ENCODE measurements at places on chromosomes 5 and 9.

DNA sequence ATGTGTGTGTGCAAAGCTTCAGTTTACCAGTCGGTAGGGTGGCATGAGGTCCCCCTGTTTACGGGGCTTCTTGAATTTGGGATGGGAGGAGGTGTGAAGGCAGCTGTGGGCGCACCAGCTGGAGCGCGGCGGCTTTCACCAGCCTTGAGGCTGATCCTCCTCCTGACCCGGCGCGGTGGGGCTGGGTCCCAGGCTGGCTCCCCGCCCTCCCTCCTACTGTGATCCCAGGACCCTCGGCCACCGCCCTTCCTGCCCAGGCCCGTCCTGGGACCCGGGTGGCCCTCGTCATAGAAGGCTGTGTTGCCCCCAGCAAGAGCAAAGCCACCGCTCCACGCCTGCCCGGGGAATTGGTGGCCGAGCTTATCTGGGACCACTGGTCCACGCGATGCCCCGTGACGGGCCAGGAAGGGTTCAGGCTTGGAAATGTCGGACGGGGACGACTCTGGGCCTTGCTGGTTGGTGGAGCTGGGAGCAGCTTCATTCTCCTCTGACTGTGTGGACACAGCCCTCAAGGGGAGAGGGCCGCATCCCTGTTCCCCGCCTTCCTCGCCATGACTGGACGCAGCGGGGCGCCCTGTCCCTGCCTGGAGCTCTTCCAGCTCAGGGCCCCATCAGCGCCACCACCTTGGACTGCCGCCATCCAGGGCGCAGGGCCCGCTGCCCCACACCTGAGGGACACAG lies 271.1 kb upstream of the IRX1 start:
- no peak for DNase-seq

- DNase-seq, result no peak
Observed at GRCh38 chr9:125214186-125214585, 13.8 kb downstream of the RABEPK start.

DNA sequence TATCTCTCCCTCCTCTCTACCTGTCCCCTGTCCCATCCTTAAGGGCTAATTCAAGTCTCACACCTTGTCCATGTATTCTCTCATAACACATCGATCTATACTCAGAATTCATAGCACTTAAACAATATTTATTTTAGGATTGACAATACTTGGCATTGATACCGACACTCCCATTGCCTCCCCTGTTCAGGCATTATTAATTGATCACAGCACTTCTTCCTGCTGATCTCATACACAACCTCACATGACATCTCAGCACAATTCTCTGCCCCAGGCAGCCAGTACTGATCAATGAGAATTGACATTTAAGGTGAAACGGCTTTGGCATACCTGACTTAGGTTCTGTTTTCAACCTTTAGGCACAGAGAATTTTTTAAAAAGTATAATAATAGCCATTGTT lies 582.4 kb upstream of the BRINP1 start:
- DNase-seq, result no peak

- DNase-seq, result no peak
Observed at GRCh38 chr5:74546796-74547195, 93.7 kb downstream of the ENC1 start.

GRCh38 chr9:137055385-137056364 lies 1.8 kb upstream of the ENTPD2 start:
- DNase-seq, result no peak

DNA sequence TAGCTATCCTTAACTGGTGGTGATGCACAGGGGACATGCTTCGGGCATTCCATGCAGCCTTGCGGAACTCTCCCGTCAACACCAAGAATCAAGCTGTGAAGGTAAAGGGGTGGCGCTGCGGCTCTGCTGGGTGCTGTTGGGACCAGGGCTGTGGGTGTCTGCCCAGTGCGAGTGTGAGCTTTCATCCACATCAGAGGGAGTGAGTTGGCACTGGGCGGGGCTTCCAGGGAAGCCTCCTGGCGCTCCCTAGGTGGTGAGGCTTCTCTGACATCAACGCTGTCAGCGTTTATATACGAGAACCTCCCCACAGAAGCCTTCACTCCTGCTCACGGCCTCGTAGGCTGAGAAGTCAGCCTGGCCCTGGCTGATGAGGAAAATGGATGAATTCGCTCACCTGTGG lies 11.7 kb downstream of the ARPC5L start:
- no peak for DNase-seq

GRCh38 chr9:114551750-114552685 lies 35.6 kb upstream of the ATP6V1G1 start:
- no peak for DNase-seq

DNA sequence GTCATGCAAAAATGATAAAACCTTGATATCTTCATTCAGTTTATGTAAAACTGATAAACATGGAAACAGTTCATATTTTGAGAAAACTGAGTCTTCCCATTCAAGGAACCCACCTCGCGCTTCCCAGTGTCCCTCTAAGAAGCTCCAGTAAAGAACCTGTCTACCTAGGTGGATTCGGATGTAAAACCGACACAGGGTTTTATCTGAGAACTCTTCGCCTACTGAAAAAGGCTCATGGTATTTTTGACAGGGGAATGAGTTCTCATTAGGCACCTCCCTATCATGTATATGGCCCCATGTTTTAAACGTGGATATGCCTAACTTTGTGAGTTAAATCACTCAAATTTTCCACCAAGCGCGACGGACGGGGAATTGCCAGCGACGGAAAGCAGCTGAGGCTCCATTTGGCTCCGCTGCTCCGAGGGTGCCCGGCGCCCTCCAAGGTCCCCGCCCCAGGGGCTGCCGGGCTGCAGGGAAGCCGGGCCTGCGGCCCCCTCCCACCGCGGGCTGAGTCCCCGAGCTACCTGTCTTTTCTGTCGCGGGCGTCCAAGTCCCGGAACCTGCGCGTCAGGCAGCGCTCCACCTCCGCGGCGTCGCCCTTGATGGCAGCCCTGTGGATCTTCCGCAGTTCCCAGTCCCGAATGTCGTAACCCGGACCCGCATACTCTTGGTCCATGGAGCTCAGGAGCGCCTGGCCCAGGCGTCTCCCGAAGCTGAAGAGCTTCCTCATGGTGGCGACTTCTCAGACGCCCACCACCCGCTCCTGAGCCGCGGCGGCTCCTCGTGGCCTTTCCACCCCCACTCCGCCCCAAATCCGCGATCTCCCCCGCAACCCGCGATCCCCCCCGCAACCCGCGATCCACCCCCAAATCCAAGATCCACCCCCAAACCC lies 594 bp downstream of the ANKRD18A start:
- DNase-seq, result peak; percentile 8

DNA sequence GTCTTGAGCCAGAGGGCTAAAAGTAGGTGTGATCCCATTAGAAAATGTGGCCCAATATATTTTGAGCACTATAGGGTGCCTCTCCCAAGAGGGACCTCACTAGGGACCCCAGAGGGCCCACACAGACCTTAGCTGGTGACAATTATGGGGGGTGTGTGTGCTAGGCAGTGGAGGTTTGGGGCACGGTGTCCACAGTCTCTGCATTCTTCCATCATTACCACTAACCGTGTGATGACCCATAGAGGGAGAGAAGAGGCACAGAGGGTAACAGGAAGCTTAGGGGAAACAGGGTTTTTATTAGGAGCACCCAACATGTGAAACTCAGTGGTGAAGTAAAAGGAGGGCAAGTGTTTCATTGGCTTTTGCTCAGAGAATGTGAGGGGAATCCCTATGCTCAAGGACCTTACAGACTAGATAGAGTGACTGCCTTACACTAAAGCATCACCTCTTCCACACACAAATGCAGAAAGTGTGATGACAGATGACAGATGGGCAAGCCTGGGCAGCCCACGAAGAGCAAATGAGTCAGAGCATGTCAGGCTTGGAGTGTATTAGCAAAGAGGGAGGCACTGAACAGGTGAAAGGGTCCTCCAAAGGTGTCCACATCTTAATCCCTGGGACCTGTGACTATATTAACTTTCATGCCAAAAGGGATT lies 2.5 kb upstream of the ACTL7A start:
- DNase-seq, result no peak
